ENCODE measurements at places on chromosomes 2 and 18.

- no peak for DNase-seq
Measured at GRCh38 chr2:3608373-3609278, 13.7 kb downstream of the COLEC11 start.

DNA sequence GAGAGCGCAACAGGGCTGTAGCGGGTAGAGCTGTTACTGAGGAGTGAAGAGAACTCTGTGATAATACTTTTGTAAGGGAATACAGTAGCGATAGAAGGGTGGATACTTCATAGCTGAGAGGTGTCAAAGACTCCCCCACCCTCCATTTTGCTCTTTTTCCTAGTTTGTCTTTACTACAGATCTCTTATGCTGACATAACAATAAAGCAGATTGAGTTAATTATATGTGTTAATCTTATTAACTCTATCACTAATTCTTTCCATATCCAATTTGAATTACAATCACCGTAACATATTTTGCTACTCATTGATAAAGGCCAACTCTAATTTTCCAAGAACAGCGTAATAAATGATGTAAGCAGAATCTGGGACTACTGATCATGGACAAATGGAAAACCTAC lies 57.1 kb downstream of the UGP2 start:
- DNase-seq, result no peak

- no peak for DNase-seq
Measured at GRCh38 chr2:148917431-148917830, 42.4 kb downstream of the KIF5C start.

GRCh38 chr2:42795841-42796301 lies 3.5 kb upstream of the HAAO start:
- no peak for DNase-seq
